ENCODE measurements at places on chromosomes 13 and 19.

DNA sequence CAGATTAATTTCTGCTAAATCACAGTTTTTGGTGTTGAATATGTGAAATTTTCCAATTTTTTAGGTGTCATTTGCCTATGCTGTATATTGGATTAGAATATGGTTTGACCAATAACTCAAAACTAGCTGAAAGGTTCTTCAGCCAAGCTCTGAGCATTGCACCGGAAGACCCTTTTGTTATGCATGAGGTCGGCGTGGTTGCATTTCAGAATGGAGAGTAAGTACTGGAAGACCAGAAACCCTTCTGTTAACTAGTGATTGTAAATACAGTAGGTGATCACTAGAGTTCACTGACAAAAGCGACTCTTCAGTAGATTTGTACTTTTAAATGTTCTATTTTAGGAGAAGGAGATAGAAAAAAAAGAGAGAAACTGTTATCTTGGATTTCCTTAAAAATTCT, 22.3 kb downstream of the CDC16 start:
- DNase-seq: no peak

DNA sequence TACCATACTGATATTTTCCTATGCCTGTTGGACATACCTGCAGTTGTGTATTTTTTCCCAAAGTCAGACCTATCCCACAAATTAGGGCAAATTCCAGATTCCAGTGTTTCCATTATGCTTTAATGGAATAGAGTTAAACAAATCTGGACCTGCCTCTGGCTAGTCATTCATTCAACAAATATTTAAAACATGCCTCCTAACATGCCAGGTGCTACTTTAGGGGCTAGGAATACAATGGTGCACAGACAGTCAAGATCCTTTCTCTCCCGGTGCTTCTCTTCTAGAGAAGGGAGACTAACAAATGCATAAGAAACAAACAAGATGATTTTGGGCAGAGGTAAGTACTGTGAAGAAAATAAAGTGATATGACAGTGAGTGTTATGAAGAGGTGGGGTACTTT, 7.5 kb upstream of the WDFY2 start:
- DNase-seq: no peak

GRCh38 chr13:86960876-86961275, 710.3 kb upstream of the SLITRK5 start:
- no peak for DNase-seq

- no peak for DNase-seq
These were observed 15.2 kb downstream of the FAM124A start for GRCh38 chr13:51237386-51237785.

- DNase-seq: no peak
These were observed 5.6 kb upstream of the SOX21 start for GRCh38 chr13:94717916-94718315.

DNA sequence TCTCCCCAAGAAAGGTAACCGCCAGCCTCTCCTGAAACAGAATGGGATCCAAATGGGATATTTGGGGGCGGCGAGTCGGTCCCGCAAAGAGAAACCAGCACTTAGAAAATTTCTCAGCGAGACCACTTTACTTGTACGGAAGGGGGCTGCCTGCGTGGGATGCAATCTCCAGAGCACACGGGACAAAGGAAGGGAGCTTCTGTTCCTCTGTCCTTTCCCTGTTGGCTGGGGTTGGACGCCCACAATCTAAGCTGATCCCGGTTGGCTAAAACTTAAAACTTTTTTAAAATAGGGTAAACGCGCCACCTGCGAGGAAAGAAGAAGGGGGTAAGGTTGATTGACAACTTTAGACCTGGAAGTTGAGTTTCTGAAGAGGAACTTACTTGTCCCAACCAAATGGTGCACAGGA, 826 bp upstream of the BSG start:
- DNase-seq: no peak

- no peak for DNase-seq
These were observed 47.1 kb upstream of the CNMD start for GRCh38 chr13:52786766-52787165.

DNA sequence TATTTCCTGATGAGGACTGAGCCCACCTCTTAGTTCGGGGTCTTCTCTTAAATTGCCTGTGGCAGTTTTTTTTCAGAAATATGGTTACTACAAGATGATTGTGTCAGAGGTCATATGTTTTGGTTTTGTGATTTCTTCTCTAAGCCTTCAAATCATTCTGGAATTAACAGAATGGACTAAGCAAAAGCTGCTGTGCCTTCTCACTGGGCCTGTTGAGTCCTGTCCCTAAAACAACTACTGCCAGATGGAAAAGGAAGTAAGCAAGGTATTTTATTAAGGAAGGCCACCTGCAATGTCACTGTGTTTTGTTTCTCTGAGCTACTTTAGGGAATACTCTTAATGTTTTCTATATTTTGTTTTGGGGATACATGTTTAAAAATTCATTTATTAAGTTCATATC, 470.8 kb downstream of the PCDH20 start:
- no peak for DNase-seq

DNA sequence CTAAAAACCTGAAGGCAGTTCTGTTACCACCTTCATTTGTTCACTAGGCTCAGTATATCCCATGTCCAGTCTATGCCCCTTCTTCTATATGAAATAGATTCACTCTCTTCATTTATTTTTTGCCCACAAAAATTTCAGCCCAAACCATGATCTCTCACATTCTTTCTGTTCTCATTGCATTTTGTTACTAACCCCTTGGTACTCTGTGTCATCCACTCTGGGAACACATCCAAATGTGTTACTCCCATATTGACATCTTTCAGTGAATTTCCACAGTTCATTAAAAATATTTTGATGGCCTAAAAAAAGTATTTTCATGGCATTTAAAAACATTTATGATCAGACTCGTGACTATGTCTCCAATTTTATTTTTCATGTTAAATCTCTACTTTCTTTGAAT, 378.9 kb downstream of the SLITRK1 start:
- DNase-seq: no peak

GRCh38 chr19:38429055-38429810, 3.2 kb upstream of the RASGRP4 start:
- no peak for DNase-seq

DNA sequence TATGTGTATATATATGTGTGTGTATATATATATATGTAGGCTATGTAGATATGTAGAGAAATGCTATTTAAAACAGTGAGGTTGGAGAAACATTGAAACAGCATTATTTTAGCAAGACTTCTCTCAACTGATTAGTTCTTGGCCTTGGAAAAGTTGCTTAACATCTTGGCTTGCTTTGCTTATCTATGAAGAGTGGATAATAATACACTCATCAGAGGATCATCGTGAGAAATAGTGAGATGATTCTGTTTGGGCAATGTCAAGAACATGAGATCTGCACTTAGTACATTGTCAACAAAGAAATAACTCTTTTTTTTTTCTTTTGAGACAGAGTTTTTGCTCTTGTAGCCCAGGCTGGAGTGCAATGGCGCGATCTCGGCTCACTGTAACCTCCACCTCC, 128.3 kb downstream of the KLF5 start:
- no peak for DNase-seq

- DNase-seq: no peak
These were observed 139.1 kb upstream of the TRPC4 start for GRCh38 chr13:38008636-38009035.

DNA sequence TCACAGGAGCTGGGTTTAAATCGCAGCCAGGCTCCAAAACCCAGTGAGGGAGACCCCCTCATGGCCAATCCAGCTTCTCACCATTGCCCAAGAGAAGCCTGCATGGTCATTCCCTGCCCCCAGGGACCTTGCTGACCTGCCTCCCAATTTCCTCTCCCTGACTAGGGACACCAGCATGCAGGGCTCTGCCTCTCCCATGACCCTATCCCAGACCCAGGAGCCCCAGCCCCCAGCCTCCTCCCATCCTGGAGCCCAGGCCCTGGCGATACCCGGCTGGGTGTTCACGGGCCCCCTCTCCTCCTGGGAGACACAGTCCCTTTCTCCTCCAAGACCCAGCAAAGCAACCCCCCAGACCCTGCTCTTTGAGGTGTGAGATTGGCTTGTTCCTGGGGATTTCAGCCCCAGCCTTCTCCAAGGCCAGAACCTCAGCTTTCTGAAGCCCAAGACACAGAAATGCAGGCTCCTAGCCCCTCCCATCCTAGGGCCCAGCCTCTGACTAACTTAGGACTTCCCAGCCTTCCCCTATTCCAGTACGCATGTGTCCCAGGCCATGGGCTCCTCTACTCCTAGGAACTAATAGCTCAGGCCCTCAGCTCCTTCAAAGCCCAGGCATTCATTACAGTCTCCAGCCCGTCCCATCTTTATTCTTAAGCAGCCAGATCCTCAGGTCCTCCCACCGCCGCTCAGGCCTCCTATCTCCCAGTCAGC, 1.1 kb downstream of the GYS1 start:
- DNase-seq: no peak

- peak; percentile 41 for DNase-seq
These were observed 1.5 kb upstream of the CEACAM5 start for GRCh38 chr19:41706741-41707501.

GRCh38 chr13:39672378-39673132, 17.1 kb downstream of the COG6 start:
- DNase-seq: no peak

GRCh38 chr19:39617745-39618144, 15.4 kb downstream of the LGALS13 start:
- no peak for DNase-seq

DNA sequence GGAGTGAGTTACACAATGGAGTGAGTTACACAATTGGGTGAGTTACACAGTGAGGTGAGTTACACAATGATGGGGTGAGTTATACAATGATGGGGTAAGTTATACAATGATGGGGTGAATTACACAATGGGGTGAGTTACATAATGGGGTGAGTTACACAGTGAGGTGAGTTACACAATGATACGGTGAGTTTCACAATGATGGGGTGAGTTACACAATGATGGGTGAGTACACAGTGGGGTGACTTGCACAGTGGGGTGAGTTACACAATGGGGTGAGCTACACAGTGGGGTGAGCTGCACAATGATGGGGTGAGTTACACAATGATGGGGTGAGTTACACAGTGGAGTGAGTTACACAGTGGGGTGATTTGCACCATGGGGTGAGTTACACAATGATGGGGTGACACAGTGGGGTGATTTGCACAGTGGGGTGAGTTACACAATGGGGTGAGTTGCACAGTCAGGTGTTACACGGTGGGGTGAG, 52.5 kb upstream of the GAS6 start:
- no peak for DNase-seq

DNA sequence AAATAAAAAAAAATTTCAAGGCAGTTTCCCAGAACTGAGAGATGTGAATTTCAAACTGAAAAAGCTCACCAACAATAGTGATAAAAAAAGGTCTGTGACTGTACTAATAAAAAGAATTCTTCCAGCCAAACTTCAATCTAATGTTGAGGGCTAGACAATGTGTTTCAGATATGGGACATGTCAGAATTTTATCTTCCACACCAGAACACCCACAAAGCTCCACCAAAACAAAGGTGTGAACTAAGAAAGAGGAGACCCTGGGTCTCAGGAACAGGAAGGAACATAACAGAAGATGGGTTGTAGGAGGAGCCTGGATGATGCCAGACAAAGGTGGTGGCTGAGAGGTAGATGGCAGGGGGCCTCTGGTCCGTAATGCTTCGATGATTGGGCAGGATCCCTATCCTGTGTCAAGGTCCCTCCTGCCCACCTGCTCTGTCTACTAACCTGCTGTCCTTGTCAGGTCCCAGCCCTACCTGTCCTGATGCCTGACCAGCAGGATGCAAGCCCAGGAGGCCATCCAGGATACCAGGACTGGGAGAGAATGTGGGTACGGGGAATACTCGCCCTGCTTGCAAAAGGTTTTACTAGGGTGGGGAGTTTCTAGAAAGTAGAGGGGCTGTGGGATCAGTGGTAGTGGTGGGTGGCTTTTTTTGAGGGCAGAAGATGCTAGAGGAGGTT, 4.5 kb downstream of the MZF1 start:
- DNase-seq: no peak

DNA sequence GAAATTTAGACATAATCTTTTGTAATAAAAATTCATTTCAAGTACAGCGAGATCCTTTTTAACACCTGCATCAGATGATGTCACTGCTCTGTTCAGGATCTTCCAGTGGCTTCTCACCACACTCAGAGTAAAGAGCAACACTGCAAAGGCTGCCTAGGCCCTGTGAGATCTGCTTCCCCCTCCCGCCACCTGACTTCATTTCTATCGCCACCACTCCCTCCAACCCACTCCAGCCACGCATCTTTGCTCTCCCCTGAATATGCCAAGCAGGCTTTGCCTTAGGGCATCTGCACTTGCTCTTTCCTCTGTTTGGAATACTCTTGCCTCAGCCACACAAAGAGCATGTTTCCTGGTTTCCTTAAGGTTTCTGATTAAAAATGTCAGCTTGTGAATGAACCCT, 58.3 kb downstream of the MBNL2 start:
- DNase-seq: no peak

DNA sequence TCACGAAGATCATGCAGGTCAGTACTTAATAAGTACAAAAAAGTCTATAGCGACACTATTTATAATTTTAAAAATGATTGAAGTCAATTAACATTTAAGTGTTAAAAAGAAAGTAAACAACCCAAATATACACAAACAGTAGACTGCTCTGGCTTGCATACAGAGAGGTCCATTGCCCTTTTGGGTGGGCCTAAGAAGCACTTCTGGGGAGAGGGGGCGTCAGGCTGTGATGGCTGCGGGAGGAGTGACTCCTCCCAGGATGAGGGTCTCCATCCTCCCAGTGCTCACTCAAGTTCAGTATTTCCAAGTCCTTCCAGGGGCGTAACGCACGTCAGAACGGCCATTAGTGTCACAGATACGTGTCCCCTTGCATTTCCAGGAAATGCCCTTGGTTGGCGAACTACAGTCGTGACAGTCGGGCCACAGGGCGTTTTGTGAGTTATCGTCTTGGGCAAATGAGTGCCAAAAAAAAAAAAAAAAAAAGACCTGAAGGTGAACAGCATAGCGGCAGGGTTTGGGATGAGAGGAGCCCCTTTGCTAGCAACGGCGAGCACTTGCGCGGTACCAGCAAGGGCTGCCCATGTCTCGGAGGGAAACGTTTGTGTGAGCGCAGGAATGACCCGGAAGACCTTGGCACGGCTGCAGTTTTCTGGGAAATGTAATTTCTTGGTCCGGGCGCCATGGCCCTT, at the start of gene SCGB2B2:
Gene SCGB2B2 (minus strand): TSS at position 463 of the 689 bp plus-strand sequence. CDS start 82,596 bp downstream, outside the sequence.
- no peak for DNase-seq

DNA sequence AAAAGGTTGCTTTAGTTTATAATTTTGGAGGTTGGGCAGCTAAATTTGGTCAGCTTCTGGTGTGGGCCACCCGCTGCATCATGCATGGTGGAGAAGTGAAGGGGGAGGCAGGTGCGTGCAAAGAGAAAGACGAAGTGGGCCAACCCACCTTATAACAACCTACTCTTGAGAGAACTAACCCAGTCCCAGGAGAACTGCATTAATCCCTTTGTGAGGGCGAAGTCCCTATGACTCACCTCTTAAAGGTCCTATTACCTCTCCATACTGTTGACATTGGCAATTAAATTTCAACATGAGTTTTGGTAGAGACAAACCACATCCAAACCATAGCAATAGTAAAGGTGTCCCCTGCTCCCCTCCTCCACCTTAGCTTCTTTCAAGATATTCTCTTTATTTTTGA, 7.7 kb upstream of the FGF9 start:
- no peak for DNase-seq

GRCh38 chr19:48686088-48686487, 9.7 kb upstream of the FUT2 start:
- no peak for DNase-seq

- no peak for DNase-seq
These were observed 15.2 kb upstream of the EHD2 start for GRCh38 chr19:47697863-47698609.

All from stimulated activated CD8-positive, alpha-beta memory T cell treated with anti-CD3 and anti-CD28 coated beads, Interleukin-15, amount 100 ng/mL, for 4 hours (primary cell).